ENCODE measurements at places on chromosomes 4 and X.

GRCh38 chrX:13015536-13016236, 28.7 kb downstream of the FAM9C start:
- no peak for DNase-seq

DNA sequence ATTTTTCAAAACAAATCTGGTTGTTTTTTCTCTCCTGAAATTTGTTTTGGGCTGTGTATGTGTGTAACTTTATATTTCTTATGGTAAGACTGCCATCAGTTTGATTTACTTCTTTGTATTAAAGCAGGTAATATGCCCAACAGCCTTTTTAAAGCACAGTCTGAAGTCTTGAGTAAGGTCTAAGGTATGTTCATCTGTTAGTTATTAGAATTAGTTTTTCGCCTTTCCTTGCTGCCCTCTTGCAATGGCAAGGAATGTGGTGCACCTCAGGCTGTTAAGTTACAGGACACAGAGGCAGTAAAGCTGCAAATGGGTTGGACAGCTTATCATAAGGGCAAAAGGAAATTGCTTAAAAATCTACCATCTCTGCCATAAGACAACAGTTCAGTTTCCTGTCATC, 71.8 kb downstream of the METTL14 start:
- no peak for DNase-seq

GRCh38 chrX:80354966-80355465, 65.2 kb upstream of the TENT5D start:
- DNase-seq: no peak

- peak; percentile 21 for DNase-seq
These were observed 590 bp upstream of the NAF1 start for GRCh38 chr4:163167333-163167626.

Measured in cerebellar cortex (tissue), 1 donor.